ENCODE measurements at places on chromosomes 7 and 10. TPM values are rescaled to one million over a fixed set of nuclear protein-coding genes. Genes with fewer than 3 reads are reported as not detected.
A peak's percentile ranks its signal among the peaks of the same experiment; 100 is the strongest.

DNA sequence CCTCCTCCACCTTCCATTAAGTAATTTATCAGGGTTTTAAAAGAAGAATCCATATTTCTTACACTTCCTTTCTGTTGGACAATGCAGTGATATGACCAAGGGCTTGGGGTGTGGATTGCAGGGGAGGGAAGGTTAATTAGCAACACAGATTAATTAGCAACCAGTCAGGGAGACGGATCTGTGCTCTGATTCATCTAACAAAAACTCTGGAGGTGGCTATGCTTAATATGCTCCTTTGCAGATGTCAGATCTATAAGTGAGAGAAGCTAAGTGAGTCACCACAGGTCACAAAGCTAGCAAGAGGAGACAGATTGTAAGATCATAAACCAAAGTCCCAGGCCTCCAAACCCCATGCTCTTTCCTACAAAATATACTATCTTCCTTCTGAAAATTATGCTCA, 178.8 kb upstream of the ITGB1 start:
- no peak for DNase-seq

CALML3 gene
- not detected for total RNA-seq

GRCh38 chr10:73095481-73096021, 1.1 kb downstream of the P4HA1 start:
- peak; percentile 64 for DNase-seq

DNA sequence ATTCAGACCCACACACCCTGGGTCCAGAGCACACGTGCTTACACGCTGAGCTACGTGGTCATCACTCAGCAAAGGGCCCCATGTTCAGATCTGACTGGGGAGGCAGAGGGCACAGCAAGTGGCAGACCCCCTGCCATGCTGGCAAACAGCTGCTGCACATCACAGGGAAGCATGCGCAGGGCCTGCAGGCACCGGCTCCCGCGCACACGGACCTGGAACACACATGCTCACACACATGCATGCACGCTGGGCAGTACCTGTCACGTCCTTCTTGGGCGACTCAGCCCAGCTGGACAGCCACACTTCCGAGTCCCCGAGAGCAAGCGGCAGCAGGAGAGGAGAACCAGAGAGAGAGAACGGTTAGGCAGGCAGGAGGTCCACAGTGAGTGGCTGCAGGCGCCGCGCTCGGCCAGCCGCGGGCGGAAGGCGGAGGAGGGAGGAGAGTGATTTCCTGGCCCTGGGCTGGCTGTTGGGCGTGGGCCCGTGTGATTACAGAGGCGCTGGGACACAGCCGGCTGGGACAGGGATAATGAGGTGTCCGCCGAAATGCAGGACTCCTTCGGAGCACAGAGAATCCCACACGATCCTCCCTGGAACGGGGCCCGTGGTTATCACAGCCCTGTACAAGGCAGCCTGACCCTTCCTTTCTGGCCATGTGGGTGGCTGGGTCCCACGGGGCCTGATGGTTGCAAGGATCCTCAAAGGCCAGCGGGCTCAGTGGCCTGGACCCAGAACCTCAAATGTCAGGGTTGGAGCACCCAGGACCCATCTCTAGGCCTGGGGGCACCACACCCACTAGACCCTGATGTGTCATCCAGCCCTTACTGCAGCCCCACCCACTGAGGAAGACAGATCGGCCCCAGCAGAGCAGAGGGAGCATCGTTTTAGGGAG, 175.1 kb downstream of the NEURL1 start:
- peak; percentile 91 for DNase-seq

DNA sequence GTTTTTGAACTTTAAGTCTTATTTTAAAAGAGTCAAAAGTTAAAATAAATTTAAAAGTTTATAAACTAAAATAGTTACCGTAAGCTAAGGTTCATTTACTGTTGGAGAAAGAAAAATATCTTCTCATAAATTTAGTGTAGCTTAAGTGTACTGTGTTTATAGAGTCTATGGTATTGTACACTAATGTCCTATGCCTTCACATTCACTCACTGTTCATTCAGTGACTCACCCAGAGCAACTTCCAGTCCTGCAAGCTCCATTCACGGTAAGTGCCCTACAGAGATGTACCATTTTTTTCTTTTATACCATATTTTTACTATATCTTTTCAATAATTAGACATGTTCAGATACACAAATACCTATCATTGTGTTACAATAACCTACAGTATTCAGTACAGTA, 97.6 kb downstream of the PTN start:
- DNase-seq, result no peak

HOXA6 gene
- not detected for total RNA-seq

GRCh38 chr10:12381536-12382156, 32.3 kb downstream of the CAMK1D start:
- no peak for DNase-seq

GRCh38 chr7:155816192-155816508, 3.9 kb upstream of the SHH start:
- DNase-seq, result no peak

- peak; percentile 34 for DNase-seq
Observed at GRCh38 chr7:2617325-2617905, 14.4 kb upstream of the TTYH3 start.

Measured in left cardiac atrium (tissue), 4 donors.